ENCODE measurements at places on chromosomes 16 and 17. TPM values are rescaled to one million over a fixed set of nuclear protein-coding genes. Genes with fewer than 3 reads are reported as not detected.

CFAP52 gene
- polyA plus RNA-seq = 2.9 TPM

DNA sequence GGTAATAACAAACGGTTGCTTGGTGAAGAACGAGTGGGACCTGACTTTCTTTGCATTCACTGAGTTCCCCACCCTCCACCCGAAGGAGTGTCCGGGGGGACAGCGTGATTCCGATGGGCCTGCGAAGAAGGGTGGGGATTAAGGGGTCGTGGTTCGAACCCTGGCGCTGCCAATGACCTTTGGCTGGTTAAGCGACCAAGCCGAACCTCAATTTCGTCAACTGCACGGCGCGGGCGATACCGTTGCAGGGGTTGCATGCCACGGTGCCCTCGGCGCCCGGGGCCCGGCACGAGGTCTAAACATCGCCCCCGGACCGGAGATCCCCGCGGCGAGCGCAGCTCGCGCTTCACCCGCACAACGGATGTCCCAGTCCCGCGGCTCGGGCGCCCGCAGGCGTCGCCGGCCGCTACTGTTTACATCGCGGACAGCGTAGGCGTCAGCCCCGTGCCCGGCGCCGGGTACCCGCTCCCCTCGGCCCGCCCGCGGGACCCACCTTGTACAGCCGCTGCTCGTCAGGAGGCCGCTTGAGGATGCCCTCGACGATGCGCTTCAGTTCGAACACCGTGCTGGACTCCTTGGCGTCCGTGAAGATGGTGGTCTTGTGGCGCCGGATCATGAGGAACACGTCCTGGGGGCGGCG is 460 bp downstream of the ELOB start:
- DNase-seq = no peak

KRT222 gene
- polyA plus RNA-seq = 0.16 TPM

- no peak for DNase-seq
Observed at GRCh38 chr17:82097184-82097918, 685 bp downstream of the FASN start.

RBL2 gene
- 78.0 TPM for polyA plus RNA-seq

DNA sequence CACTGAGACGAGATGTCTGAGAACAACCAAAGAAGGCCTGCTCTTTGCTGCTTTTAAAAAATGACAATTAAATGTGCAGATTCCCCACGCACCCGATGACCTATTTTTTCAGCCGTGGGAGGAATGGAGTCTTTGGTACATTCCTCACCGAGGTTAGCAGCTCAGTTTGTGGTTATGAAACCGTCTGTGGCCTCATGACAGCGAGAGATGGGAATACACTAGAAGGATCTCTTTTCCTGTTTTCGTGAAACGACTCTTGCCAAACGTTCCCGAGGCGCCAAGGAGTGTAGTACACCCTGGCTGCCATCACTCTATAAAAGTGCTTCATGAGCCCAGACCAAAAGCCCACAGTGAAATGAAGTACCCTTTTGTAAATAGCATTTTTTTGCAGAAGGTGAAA is 87.8 kb downstream of the CRISPLD2 start:
- DNase-seq = no peak

- no peak for DNase-seq
Observed at GRCh38 chr16:29154676-29155121, 169.8 kb downstream of the LAT start.

DNA sequence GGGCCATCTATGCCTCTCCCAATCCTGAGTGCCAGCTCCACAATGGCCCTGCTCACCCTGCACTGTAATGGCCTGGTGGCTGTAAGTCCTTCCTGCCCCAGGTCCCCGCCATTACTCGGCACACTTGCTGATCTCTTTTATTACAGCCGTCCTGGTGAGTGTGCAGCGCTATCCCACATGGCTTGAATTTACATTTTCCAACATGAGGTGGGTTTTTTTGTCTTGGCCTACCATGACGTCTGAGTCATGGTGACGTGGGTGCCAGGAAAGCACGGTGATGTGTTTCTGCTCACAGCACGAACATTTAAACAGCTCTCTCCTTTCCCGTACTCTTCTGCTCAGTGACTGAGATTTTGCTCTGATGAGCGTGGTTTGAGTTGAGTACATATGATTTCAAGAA is 55.2 kb upstream of the FOXF1 start:
- no peak for DNase-seq

CDK3 gene
- polyA plus RNA-seq = 28.5 TPM

SOST gene
- polyA plus RNA-seq = 67.8 TPM

GRCh38 chr16:80294172-80294571 is 246.6 kb upstream of the DYNLRB2 start:
- no peak for DNase-seq

GRCh38 chr17:28892024-28892423 is 5.5 kb downstream of the FLOT2 start:
- DNase-seq = no peak

- DNase-seq = no peak
Observed at GRCh38 chr17:77003699-77004098, 135.5 kb downstream of the MGAT5B start.

STXBP4 gene
- polyA plus RNA-seq = 21.1 TPM

GRCh38 chr16:75927810-75928209 is 201.5 kb upstream of the CPHXL start:
- DNase-seq = no peak

OTOP3 gene
- polyA plus RNA-seq = not detected

DNA sequence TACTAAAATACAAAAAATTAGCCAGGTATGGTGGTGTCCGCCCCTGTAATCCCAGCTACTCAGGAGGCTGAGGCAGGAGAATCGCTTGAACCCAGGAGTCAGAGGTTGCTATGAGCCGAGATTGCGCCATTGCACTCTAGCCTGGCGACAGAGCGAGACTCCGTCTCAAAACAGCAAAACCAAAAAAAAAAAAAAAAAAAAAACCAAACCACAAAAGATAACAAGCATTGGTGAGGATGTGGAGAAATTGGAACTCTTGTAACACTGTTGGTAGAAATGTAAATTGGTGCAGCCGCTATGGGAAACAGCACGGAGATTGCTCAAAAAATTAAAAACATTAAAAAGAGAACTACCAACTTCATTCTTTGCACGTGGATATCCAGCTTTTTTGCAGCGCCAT is 119.4 kb downstream of the OR1D5 start:
- no peak for DNase-seq

USP43 gene
- polyA plus RNA-seq = 7.5 TPM

DNA sequence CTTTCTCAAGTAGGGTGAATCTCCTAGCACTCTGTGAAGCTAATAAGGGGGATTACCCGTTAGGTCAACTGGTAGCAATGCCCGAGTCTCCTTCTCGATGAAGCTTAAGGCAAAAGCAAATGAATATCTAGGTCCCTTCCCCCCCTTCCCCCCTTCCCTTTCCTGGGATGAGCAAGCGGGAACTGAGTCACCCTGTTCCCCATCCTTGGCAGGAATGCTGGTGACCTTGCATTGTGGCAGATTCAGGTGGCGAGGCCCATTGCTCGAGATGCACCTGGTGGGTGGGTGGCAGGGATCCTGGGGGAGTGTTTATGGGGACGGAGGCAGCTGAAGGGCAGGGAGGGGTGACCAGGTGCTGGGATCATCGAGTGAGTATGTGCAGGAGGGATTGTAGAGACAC is 7.1 kb downstream of the NXPH3 start:
- DNase-seq = no peak

DNA sequence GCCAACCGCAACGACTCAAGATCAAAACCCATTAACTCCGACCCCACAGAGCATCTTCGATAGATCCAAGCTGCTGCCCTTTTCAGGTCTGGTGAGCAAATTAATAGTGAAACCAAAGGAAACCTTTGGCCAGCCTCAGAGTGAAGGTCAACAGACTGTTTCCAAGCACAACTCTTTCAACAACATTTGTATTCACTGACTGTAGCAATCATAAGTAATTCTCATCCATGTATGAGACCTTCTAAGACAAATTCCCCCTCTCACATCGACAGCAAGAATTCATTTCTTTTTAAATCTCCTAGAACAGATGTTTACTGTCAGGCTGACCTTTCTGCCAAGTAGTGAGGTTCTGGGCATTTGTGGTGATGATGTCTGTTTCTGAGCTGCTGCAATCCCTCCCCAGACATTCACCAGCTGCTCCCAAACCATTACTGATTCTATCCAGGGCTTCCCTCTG is 64.2 kb downstream of the SLC39A11 start:
- no peak for DNase-seq

SLC13A2 gene
- polyA plus RNA-seq = 11.1 TPM

EPOP gene
- 1.6 TPM for polyA plus RNA-seq
